ENCODE measurements at places on chromosomes 5 and 9.

DNA sequence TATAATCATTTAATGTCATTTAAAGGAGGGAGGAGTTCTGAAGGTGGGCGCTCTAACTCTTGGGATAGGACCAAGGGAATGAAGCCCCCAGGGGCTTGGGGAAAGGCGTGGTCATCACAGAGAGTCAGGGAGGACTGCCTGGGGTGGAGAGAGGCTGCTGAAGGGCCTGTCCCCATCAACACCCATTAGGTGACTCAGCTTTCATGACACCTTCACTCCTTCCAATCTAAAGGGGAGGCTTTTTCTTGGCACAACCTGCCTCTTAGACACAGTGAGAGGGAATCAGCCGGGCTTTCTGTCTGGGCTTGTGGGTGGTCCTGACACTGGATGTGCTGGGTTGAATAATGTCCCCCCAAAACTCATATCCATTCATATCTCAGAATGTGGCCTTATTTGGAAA lies 31.4 kb upstream of the ANKRD33B start:
- no peak for DNase-seq

DNA sequence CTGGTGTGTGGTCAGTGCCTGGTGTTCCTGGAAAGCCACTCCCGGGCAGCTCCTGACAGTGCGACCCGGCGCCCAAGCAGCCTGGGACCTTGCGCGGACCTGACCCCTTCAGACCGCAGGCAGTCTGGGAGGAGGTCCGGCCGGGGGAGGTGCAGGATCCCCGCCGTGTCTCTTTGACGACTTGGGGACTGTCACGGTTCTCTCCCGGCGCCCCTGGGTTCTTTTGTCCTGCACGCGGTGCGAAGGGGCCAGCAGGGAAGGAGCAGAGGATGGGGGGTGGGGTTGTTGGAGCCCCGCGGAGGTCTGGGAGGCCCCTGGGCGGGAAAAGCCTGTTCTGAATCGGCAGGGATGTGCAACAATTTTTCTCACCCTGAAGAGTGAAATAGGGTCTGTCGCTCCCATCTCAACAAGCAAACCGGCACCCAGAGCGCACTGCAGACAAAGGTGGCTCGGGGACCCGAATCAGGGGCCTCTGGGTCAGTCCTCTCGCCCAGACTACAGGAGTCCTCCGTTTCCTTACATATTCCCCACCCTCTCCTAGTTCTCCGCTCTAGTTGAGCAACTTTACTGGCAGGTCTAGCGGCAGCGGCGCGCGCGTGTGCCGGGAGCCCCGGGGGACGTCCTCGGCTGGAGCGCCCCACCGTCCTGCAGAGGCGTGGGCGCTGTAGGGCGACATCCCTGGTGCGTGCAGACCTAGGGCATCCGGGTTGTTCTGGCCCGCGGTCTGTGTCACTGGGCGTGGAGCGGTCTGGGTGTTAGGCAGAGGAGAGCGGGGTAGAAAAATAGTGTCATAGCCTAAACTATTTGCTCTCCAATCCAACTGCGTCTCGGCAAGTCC lies 1.2 kb downstream of the VCAN start:
- no peak for DNase-seq

DNA sequence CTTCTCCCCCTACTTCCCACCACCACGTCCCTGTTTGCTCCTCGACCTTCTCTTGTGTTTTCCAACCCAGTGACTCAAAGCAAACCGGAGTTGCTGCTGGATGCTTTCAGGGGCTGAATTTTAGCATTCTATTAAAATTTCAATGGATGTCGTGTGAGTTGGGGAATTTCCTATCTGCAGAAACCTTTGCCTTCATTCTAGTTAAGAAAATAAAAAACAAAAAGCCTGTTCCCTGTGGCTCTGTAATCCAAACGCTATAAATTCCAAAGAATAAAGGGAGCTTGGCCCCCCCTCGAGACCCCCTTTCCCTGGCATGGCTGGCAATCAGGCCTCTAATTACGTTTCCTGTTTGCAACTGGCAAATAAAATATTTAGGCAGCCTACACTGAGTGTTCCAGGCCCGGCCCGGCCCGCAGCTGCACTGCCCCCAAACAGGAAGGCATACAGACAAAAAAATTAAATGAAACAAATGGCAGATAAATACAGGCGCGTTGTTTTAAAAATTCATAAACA lies 139.4 kb upstream of the PPP1R26 start:
- DNase-seq = no peak

DNA sequence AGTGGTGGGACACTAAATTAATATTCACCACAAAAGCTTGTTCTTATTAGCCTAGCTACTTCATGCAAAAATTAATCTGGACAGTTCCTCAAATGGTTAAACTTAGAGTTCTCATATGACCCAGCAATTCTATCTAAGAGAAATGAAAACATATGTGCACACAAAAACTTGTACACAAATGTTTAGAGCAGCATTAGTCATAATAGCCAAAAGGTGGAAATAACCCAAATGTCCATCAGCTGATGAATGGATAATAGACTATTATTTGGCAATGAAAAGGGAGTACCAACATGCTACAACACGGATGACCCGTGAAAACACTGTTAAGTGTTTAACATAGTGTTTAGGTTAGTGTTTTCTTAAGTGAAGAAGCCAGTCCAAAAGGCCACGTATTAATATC lies 32.8 kb upstream of the TNIP1 start:
- no peak for DNase-seq

DNA sequence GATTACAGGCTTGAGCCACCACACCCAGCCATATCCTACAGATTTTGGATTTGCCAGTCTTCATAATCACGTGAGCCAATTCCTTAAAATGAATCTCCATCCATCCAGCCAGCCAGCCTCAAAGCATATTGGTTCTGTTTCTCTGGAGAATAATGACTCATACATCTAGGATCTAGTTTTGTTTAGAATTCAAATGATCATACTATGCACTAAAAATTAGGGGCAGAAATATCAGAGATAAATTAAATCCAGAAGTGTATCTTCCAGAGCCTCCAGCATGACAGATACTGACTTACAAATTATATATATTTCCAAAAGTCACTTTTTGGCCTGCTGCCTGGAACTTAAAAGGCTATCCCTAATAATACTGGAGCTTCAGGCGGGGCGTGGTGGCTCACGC lies 119.1 kb upstream of the NR5A1 start:
- DNase-seq = no peak

DNA sequence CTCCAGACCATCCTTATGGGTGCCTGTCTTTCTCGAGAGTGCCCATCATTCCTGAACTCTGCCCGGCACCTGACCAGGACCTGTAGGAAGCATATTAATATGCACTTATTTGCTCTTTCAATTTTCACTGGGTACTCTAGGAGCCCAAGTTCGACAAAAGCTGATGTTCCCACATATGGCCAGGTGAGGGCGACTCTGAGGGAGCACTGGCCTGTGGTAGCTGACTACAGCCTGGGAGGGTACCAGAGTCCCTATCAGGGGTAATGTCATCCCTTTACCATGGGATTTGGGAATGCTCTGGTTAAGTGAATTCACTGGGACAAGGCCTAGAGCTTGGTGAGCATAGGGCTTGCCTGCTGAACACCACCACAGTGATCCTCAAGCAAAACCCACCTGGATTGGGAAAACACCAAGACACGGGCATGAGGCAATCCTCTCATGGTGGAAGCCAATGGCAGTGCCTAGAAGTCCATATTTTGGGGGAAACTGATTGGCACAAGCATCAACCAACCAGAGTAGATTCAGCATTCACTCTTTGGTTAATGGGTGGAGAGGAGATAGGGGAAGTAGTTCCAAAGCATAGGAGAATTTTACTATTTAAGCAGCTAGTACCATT lies 112.2 kb downstream of the MTX3 start:
- no peak for DNase-seq

GRCh38 chr9:37944266-37944650 lies 40.3 kb upstream of the SLC25A51 start:
- no peak for DNase-seq

DNA sequence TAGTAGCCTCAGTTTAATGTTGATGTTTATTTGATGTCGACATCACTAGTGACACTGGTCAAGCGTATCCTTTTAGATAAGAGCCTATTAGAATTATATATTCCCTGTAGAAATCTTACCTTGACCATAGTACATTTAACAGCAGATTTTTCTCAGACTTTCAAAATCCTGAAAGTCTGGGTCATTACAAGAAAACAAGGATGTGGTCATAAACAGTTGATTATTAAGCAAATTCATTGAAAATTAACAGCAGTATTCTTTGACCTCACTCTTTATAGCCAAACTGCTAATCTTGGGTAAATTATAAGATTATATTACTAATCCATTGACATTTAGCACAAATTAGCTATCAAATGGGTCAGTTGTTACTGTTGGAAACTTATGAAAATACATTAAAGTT lies 83.4 kb downstream of the GHR start:
- DNase-seq = no peak

- no peak for DNase-seq
These were observed 105.7 kb upstream of the ZNF618 start for GRCh38 chr9:113770396-113770795.

DNA sequence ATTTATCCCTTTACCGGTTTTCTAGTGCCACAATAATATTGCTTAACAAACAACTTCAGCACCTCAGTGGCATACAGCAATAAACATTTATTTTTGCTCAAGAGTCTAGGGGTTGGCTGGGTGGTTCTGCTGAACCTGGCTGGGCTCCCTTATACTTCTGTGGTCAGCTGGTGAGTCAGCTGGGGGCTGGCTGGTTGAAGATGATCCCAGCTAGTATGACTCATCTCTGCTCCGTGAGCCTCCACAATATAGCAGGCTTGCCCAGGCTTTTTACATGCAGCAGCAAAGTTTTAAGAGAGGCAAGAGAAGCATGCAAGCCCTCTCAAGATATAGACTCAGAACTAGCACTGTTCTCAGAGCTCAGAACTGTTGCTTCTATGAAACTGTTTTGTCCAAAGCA lies 523.5 kb upstream of the CLINT1 start:
- no peak for DNase-seq

DNA sequence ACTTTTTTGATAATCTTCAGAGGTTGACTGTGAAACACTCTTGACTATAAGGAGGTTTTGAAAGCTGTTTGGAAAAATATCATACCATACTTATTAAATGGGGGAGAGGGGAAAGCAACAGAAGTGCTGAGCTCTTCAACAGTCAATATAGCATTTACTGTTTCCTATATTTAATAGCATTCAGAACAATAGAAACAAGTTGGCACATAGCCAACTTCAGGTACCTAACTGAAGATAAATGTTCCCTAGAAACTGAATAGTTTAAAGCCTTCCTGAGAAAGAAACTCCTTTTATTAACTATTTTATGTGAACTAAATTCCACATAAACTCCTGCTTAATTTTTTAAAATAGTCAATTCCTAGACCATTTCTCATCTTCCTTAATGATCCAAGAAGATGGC lies 26.3 kb downstream of the SLC31A1 start:
- DNase-seq = no peak

- no peak for DNase-seq
These were observed 26.2 kb downstream of the TCF7 start for GRCh38 chr5:134140530-134141201.

GRCh38 chr9:24351258-24351657 lies 194.4 kb downstream of the IZUMO3 start:
- no peak for DNase-seq

GRCh38 chr9:122822938-122823337 lies 5.5 kb downstream of the PDCL start:
- no peak for DNase-seq

GRCh38 chr5:133205649-133206048 lies 153.8 kb downstream of the HSPA4 start:
- no peak for DNase-seq

- no peak for DNase-seq
These were observed 26.6 kb downstream of the PCDHAC2 start for GRCh38 chr5:140992828-140993227.

DNA sequence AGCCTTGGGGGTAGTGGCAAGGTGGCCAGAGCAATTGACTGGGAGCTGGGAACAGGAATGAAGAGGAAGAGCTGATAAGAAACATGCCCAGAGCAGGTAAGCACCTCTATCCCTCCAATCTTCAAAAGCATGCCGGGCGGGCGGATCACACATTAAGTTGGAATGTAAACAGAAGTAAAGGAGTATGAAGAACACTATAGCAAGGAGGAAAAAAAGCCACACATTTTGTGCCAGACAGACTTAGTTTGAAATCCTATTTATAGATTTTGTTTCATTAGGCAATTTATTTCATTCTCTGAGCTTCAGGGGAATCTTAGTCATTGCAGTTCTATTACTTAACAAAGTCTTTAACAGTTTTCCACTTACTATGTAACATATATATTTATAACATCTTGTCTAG lies 173.9 kb upstream of the TNC start:
- no peak for DNase-seq

DNA sequence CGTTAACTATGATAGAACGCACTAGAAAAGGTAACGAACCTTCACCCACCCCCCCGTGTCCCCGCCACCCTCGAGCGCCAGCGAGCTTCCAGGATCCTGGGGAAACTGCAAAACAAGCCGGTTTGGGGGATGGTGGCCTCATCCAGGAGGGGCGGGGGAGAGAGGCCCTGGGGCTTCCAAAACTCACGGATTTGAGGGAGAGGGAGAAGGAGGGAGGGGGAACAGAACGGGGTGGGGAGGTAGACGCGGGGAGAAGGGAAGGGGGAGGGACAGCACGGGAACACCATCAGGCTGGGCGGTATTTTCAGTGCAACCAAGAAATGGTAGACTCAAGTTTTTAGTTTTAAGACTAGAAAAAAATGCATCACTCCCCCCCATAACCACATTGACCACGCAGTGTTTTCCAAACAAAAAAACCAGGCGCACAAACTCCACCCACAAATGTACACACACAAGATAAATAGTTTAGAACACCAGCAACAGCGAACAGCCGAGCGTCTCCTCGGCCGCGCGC lies 1.4 kb downstream of the NRARP start:
- DNase-seq = no peak

DNA sequence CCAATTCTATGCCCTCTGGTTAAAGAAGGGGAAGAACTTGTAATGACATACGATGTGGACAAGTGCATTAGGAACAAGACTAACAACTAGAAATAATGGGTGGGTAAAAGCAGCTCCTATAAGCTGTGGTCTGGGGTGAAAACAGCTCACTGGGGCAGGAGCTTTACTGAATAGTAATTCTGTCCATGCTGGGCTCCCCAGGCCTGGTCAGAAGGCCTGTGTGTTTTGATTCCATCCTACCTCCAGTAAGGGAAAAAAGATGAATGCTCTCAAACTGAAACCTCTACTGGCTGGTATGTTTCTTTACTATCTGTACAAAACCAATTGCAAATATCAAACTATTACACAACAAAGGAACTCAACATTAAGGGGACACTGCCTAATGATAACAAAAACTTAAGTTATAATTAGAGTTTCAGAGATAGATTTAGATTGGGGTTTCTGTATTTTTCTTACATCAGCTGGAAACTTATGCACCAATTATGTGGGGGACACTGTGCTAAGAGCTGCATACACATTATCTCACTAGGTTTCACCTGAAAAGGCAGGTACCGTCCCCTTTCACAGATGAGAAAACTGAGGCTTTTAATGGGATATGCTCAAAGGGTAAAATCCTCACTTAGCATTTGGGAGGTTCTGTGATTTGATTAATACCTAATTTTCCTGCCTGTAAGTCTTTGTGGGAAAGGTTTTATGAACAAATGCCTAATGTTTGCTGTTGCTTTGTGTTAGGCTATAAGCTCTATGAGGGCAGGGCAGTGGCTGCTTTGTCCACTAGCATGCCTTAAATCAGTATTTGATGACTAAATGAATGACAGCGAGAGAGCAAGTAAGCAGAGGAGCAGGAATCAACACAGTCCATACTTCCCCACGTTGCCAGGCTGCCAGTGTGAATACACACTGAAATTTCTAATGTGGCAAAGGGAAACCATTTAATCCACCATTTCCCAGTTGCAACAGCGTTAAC lies 53.6 kb downstream of the ELL2 start:
- no peak for DNase-seq

Data from activated CD8-positive, alpha-beta memory T cell treated with anti-CD3 and anti-CD28 coated beads for 1 hour (primary cell).